ENCODE measurements at places on chromosomes 16 and 17. TPM values are rescaled to one million over a fixed set of nuclear protein-coding genes. Genes with fewer than 3 reads are reported as not detected.

Gene OR4D2
- not detected for polyA plus RNA-seq

Gene SLC6A4
- not detected for polyA plus RNA-seq

Gene TRPV2
- 7.9 TPM for polyA plus RNA-seq

Gene ZNF319
- 5.8 TPM for polyA plus RNA-seq

Gene TRIM72
- polyA plus RNA-seq = not detected

Gene WFDC1
- polyA plus RNA-seq = 62.1 TPM

Gene NQO1
- 706 TPM for polyA plus RNA-seq
